ENCODE measurements at places on chromosomes 13 and 19. TPM values are rescaled to one million over a fixed set of nuclear protein-coding genes. Genes with fewer than 3 reads are reported as not detected.

Gene ZNF443
- 7.5 TPM for total RNA-seq

Gene FOXO1
- total RNA-seq, result 23.9 TPM

Gene SRRM5
- not detected for total RNA-seq

Gene FAM124A
- total RNA-seq, result 0.69 TPM

Gene PIH1D1
- total RNA-seq, result 49.7 TPM

Gene TMEM238
- total RNA-seq, result 0.30 TPM

Gene ZNF814
- 15.6 TPM for total RNA-seq

Gene ZNF813
- total RNA-seq, result 4.4 TPM

Gene FCER2
- total RNA-seq, result 0.20 TPM

Gene CYP4F8
- 1.8 TPM for total RNA-seq

Gene C19orf44
- total RNA-seq, result 2.9 TPM

Gene TMC4
- 1.8 TPM for total RNA-seq

Gene ZNF442
- total RNA-seq, result 10.2 TPM

Gene C19orf73
- 0.30 TPM for total RNA-seq

Gene SACS
- 25.7 TPM for total RNA-seq

Gene NLRP11
- total RNA-seq, result not detected

Gene USP12
- total RNA-seq, result 32.7 TPM

Gene TJP3
- 1.2 TPM for total RNA-seq

Gene TNNI3
- 0.89 TPM for total RNA-seq

Gene ATP8A2
- total RNA-seq, result 1.1 TPM

Gene ATP4B
- total RNA-seq, result not detected

Gene LILRA2
- 1.1 TPM for total RNA-seq

Gene C19orf85
- total RNA-seq, result not detected

Gene SWSAP1
- 0.30 TPM for total RNA-seq

Gene LGALS4
- total RNA-seq, result 1.3 TPM

Gene KLHL26
- total RNA-seq, result 2.1 TPM

Measured in skin of body (tissue), 3 donors.